ENCODE measurements at places on chromosomes 7 and 10.

DNA sequence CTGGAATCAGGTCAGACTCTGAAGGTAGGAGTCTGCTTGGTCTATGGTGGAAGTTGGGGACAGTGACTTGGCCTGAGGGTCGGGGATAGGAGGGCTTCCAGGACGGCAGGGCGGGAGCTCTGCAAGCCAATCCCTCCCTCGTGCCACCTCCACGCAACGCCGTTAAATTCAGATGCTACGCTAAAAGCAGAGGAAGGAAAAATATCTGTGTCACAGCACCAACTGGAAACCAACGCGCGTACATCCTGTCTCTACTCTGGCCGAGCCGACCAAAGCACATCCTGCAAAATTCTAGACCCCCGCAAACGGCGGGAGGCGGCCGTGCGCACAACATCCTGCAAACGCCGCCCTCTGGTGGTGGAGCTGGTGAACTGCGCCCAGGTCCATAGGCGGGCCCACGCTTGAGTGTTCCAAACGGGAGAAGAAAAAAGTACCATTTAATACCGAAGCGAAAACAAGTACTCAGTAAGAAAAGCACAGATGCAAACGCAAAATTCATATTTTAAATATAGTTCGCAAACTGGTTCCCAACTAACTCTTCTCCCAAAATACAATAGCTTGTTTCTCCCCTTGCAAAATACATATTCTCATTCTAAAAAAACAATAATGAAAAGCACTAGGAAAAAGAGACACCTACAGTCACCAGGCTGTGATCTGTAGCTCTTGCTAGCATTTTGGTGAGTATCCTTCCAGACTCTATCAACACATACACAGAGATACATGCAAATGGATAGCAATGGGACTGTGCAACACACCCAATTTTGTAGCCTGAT is 45.7 kb upstream of the HSPA12A start:
- peak; percentile 60 for DNase-seq

- DNase-seq, result no peak
Observed at GRCh38 chr7:40232242-40232893, 97.6 kb downstream of the SUGCT start.

DNA sequence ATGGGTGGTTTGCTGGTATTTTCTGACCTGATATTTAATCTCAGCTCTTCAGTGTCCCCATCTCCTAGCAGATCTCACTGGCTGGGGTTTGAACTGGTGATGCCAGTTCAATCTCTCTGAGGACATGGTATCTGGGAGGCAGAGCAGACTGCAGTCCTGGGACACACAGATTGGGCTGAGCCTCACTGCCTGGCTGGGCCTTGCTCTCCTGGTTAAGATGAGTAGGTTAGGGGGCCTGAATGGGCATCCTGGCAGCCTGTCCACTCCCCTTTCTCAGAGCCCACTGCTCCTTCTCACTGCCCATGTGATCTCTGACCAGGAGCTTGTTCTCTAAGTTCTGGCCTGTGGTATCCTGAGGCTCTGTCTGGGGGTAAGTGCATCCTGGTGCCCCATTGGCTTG is 363.4 kb downstream of the GLRX3 start:
- no peak for DNase-seq

DNA sequence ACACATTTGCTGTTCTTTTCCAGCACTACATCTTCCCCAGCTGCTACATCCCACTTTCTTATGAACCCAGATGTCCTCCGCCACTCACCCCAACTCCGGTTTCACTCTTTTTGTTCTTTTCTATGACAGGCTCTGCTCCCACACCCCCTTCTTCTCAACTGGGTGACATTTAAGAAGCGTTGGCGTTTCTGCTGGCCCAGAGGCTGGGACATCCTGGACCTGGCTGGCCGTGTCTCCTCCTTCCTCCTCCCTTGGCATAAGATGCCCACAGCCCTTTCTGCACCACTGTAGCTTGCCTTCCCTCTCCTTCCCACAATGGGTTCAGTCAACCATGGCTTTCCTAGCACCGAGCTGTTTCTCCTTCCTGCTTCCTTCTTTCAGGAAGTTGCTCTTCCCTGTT is 9.4 kb upstream of the CALML5 start:
- DNase-seq, result no peak

GRCh38 chr7:141221007-141221612 is 147.2 kb downstream of the TMEM178B start:
- no peak for DNase-seq

- no peak for DNase-seq
Observed at GRCh38 chr10:125262920-125263319, 102.6 kb upstream of the CTBP2 start.

DNA sequence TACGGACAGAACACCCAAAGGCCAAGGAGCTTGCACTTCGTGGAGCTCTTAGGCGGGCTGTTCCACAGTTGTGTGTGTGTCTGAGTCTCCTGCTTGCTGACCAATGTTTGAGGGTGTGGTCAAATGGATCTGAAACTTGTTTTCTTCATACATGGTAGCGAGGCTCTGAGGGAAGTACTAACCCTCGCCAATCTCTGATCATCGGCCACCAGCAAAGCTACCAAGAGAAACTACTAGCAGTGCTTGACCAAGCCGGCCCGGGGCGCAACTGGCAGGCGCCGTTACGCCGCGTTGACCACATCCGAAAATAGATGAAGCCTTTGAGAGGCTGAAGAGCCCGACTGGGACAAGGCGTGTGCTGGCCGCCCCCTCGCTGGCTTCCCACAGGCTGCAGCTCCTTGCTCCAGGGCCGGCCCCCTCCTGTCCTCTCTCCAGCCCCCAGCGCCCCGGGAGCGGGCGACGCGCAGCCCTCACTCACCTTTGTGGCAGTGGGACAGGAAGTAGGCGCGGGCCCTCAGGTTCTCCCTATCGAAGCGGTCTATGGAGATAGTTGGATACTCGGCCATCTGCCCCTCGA is 384 bp downstream of the DCLRE1C start:
- DNase-seq, result no peak

- no peak for DNase-seq
Observed at GRCh38 chr10:132465889-132466519, 69.0 kb downstream of the PWWP2B start.

DNA sequence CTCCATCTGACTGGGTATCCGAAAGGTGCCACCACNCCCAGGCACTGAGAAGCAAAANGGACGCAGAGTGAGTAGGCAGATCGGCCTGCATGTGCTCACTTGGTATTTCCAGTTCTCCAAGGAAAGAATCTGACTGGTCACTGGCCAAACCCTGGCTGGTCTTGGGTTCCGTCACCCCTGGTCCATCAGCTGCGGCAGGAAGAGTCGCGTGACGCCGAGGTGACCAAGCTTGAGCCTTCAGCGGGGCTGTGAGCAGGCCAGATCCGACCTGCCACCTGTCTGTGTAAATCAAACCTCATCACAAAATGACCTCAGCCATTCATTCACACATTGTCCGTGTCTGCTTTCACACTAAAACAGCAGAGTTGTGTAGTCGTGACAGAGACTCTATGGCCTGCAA is 28.8 kb upstream of the CHST15 start:
- no peak for DNase-seq

DNA sequence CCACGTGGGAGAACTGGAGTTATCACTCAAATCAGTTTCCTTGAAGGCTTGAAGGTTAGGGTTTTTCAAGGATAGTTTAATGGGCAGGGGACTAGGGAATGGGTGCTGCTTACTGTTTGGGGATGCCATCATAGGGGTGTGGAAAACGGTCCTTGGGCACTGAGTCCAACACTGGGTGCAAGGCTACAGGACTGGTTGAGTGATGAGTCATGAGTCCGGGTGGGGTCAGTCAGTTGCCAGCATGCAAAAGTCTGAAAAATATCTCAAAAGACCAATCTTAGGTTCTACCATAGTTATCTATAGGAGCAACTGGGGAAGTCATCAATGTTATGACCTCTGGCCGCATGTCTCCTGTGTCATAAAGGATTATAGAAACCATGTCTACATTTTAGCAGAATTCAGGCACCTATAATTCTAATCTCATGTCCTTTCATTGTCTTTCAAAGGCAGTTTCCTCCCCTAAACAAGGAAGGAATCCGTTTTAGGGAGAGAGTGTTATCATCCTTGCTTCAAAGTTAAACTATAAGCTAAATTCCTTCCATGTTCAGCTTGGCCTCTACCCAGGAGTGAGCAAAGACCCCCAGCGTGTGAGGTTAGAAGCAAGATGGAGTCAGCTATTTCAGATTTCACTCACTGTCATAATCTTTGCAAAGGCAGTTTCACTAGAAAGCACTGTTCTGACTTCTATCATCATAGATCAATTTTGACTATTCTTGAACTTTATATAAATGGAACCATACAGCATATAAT is 94.5 kb downstream of the COL26A1 start:
- no peak for DNase-seq

DNA sequence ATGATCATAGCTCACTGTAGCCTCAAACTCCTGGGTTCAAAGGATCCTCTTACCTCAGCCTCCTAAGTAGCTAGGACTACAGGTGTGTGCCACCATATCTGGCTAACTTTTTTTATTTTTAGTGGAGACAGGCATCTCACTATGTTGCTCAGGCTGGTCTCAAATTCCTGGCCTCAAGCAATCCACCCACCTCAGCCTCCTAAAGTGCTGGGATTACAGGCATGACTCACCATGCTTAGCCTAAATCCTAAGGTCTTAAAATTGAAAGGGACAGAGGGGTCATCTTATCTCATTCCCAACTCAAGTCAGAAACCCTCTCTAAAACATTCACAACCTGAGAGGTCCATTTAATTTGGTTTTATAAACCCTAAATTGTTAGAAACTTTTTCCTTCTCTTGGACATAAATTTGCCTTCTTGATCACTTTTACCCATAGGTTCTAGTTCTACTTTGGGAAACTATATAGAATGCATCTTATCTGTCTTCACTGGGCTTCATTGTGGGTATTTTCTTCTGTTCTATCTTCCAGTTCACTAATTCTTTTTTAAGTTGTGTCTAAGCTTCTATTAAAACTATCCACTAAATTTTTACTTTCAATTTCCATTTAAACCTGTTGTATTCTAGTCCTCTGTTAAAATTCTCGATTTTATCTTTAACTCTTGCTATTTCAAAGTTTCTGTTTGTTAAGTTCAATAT is 183.4 kb upstream of the KAT6B start:
- DNase-seq, result no peak

- DNase-seq, result no peak
Observed at GRCh38 chr7:37516664-37517063, 68.0 kb upstream of the ELMO1 start.

GRCh38 chr10:88657901-88658300 is 6.3 kb upstream of the LIPF start:
- DNase-seq, result no peak

- DNase-seq, result no peak
Observed at GRCh38 chr7:95469848-95470247, 15.9 kb upstream of the ASB4 start.

DNA sequence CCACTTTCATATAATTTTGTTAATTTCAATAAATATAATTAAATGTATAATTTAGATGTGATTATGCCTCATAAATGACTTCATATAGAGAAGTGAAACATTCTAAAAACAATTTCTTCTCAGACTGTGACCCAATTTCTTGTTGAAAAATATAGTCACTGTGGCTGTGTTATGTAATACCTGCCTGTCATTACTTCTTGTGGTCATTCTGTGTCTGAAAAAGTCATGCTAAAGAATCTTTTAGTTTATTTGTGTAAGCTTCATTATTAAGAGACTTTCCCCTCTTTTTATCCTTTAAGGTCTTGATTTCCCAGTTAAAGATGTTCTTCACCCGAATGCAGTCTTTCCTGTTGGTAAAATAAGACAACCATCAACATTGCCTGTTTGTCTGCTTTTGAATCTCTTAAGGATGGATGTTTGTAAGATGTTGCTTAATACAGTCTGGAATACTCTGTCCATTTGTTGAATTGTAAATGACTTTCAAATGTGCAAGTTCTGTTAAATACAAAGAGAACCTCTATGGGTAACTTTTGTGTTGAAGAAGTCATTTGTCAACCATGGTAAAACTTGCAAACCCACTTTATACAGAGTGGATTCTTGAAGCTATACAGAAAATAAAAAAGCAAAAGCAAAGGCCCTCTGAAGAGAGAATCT is 16.0 kb downstream of the KAT6B start:
- no peak for DNase-seq

GRCh38 chr10:49655099-49655498 is 24.4 kb upstream of the C10orf53 start:
- DNase-seq, result no peak

- DNase-seq, result no peak
Observed at GRCh38 chr10:89392974-89393373, 551 bp downstream of the IFIT1 start.

- DNase-seq, result no peak
Observed at GRCh38 chr10:17348011-17348500, 106.3 kb downstream of the ST8SIA6 start.

- no peak for DNase-seq
Observed at GRCh38 chr7:21656081-21656480, 113.2 kb downstream of the DNAH11 start.

GRCh38 chr7:55970978-55971377 is 6.6 kb downstream of the NIPSNAP2 start:
- no peak for DNase-seq

DNA sequence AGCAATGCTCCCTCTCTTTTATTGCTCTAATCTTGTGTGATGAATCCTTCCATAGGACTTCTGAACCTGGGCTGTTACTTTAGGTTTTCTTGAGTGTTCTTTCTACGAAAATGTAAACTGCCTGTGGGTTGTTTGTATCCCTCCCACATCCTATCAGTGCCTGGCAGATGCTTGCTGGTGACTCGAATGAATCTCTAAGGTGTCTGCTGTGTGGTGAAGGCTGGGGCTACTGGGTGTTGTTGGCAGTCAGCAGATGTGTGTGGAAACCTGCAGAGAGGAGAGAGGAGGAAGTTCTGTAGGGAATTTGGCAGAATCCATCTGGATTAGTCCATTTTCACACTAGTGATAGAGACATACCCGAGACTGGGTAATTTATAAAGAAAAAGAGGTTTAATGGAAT is 639.4 kb downstream of the CALN1 start:
- no peak for DNase-seq

DNA sequence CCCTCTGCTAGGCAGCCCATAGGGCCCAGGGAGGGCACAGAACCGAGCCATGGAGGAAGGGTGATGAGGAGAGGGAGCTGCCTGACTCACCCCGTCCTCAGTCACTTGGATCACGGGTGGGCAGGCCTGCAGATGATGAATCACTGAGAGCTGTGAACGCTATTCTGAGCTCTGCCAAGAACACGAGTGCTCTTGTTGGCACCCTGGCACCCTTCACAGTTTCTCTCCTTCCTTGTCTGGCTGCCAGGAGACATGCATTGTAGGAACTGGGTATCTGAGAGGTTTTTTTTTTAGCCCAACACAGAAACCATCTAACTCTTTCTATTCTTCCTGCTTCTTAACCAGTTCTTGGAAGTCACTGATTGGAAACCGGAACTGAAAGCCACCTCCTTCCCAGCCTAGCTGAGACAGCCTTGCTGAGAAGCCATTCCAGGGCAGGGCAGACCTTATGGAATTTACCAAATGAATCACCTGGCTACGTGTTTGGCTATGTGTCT is 82.1 kb downstream of the SLC37A3 start:
- DNase-seq, result no peak
